ENCODE measurements at places on chromosomes 7 and 10.

GRCh38 chr7:151851145-151851751 is 25.7 kb downstream of the PRKAG2 start:
- DNase-seq, result no peak

- DNase-seq, result no peak
Measured at GRCh38 chr7:144011458-144012230, 11.5 kb downstream of the OR6B1 start.

- DNase-seq, result no peak
Measured at GRCh38 chr7:142827951-142828500, 26.9 kb upstream of the EPHB6 start.

- no peak for DNase-seq
Measured at GRCh38 chr7:5595545-5596045, 172.0 kb upstream of the TNRC18 start.

GRCh38 chr7:100577507-100577906 is 3.8 kb upstream of the SAP25 start:
- no peak for DNase-seq

GRCh38 chr7:44769776-44770294 is 21.2 kb downstream of the ZMIZ2 start:
- DNase-seq, result no peak

GRCh38 chr7:31444196-31444595 is 69.7 kb upstream of the ITPRID1 start:
- DNase-seq, result no peak

DNA sequence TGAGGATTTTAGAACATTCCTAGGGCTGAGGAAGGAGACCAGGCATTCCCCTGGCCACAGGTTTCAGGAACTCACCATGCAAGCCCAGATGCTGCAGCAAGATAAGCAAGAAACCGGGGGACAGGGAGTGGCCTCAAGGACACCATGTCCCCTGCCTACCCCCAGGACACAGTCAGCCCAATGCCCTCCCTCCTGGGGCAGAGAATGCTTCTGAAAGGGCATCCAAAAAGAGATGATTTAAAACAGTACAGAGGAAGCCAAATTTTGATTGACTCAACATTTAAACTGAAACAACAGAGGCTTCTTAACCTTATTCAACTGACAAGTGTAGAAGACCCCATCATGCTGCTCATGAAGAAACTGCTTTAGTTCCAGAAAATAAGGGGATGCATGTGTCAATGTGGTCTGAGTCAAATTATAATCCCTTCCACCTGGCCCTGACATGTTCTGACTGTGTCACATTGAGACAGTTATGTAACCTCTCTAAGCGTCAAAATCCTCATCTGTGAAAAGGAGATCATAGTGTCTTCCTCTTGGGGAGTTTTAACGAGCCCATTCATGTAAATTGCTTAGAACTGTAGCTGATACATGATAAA is 60.0 kb downstream of the ICA1 start:
- no peak for DNase-seq

Data from stimulated activated CD8-positive, alpha-beta memory T cell treated with anti-CD3 and anti-CD28 coated beads, Interleukin-4, amount 100 ng/mL, for 1 hour (primary cell).